ENCODE measurements at places on chromosomes 1 and 21.

GRCh38 chr1:179973198-179974110 is 18.8 kb downstream of the CEP350 start:
- DNase-seq = no peak

GRCh38 chr1:55654171-55654570 is 439.0 kb upstream of the USP24 start:
- no peak for DNase-seq

GRCh38 chr1:200191993-200192392 is 164.5 kb downstream of the NR5A2 start:
- DNase-seq = no peak

DNA sequence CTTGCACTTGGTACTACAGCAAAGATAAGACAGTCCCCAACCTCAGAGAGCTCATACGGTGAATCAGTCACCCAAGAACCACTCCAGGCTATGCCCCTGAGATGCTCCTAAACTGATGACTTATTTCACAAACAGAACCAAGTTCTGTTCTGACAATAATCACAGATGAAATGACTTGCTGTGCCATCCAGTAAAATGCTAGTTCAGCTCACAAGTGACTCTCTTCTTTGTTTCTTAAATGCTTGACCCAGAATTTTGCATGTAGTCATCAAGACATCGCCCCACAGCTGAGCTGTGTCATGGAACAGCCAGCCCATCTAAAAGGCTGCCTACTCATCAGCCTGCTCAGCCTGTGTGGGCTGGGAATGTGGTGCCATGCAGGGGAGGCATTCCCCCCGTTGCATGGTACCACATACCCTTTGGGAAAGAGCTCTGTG is 6.1 kb upstream of the SLC19A2 start:
- no peak for DNase-seq

DNA sequence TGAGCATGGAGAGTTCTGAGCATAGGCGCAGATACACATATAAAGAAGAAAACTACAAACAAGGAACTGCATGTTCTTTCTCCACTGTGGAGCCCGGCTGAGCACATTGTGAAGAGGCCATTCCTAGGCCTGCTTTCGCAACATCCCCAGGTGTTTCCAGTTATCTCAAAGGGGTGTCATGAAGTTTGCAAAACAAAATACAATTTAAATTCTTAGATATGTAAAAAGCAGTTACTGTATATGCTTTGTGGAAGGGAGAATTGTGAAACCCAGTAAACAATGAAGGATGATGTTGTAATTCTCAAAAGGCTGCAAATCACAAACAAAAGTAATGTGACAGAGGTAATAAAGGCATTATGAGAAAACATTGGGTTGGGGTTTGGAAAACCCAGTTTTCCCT is 98.6 kb upstream of the ZNF644 start:
- DNase-seq = no peak

DNA sequence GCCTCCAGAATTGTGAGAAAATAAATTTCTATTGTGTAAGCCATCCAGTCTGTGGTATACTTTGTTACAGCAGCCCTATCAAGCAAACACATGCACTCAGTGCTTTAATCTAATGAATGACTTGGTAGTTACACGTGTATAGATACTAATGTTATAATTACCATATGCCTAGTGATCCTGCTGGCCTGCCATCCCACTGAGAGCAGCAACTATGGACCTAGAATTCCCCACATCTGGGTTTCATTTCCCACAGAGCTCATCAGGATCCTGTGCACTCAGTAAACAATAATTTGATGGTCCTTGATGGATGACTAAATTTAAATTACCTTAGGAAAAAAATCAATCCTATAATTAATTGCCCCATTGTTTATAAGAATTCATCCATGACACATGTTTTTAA is 86.5 kb upstream of the RGS1 start:
- no peak for DNase-seq

GRCh38 chr1:29523576-29523975 is 287.3 kb downstream of the PTPRU start:
- DNase-seq = no peak

DNA sequence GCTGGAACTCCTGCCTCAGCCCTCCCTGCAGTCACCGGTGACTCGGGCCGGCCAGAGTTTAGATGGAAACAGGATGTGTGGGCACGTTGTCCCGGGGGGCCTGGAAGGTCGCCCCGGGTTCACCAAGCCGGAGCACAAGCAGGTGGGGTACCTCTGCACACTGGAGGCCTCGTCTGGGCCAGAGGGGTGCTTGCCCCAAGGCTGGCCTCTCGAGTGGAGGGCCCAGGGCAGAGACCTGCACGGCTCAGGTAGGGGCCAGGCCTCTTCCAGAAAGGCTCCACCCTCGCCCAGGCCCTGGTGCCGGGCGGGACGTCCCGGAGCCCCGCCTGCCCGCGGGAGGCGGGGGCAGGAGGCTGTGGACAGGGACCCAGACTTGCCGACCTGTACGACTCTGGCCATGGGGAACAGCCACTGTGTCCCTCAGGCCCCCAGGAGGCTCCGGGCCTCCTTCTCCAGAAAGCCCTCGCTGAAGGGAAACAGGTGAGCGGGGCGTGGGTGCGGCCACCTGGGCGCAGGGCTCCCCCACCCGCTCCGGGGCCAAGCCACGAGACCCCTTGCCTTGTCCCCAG is at the start of gene PLEKHN1:
TSS of gene PLEKHN1 (plus strand) at position 348 of the 569 bp plus-strand sequence. CDS start at position 398, 50 bp downstream.
- no peak for DNase-seq

- no peak for DNase-seq
Observed at GRCh38 chr1:169879034-169879840, 14.5 kb downstream of the SCYL3 start.

GRCh38 chr1:225762002-225762441 is 15.6 kb upstream of the SRP9 start:
- DNase-seq = no peak

DNA sequence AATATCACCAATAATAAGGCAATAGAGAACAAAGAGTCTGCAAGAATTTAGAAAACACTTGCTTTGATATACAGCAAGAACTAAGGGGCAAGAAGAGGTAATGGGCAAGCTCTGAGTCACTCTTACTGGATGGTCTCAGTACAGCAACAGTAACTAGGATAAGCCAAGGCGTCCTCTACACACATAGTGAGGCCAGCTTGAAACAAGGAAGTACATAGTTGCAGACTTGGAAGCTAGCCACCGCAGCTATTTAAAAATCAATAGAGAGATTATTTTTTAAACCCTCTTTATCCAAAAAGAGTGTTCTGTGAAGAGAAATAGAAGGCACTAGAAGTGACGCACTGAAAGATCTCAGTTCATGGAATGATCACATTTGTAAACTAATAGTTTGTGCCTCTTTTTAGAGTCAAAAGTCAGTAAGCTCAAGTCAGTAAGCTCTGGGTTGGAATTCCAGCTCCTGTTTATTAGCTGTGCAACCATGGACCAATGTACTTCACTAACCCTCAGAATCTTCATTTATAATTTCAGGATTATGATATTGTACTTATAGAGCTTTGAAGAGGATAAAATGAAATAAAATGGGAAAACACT is 118.6 kb downstream of the AKT3 start:
- no peak for DNase-seq

- peak; percentile 47 for DNase-seq
Observed at GRCh38 chr1:111199881-111200801, at the start of gene DENND2D. TSS of gene DENND2D (minus strand) at chr1:111200646. CDS start at chr1:111200459, 187 bp downstream.

DNA sequence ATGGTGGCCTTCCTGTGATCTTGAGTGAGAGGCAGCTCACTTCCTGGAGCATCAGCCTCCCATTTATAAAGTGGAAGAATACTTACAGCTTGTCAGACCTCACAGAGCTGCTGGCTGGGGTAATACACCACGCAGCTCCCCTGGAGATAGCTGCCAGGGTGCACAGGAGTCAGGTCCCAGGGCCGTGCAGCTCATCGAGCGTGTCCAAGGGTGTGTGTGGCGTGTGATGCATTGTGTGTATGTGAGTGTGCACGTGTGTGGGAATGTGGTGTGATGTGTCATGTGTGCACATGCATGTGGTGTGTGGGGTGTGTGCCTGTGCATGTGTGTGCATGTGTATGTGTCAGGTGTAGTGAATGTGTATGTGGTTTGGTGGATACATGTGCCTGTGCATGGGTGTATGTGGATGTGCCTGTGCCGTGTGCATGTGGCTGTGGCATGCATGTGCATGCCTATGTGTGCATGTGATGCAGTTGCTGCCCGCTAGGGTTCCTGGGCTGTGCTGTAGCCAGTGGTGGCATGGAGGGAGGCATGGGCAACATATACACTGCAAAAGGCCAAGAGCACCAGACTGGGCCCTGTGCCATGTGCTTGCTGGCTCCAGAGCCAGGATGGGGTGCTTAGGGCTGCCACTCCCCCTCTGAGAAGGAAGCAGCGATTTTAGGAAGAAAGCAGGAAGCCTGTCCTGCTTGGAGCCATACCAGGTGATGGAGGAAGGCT is 24.6 kb downstream of the WNT3A start:
- no peak for DNase-seq

DNA sequence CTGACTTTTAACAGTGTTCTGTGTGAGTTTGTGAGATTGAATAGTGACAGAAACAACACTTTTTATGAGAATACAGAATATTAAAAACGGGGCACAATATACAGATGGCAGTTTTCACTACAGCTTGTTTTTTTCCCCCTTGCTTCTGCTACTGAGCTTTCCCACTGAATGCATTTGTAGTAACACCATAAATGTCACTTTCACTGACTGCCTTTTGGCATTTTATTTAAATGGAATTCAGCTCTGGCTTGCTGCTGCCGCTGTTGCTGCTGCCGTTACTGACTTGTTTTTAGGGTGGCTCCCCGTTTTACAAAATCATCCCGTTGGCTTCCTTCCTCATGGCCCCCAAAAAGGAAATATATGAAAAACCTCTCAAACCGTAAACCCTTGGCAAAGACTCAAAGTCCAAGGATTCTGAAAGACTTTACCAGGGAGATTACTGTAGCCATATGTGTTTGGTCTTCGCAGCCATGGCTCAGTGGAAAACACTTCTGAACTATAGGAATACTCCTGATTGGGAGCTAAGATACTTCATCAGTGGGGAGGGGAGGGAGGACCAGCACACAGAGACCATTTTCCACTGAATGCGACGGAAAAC is 151.0 kb downstream of the NUF2 start:
- DNase-seq = no peak

GRCh38 chr1:111503585-111504060 is at the start of the genes ADORA3 and TMIGD3:
TSS of gene ADORA3 (minus strand) at chr1:111503633. CDS start at chr1:111503354, 279 bp downstream.
TSS of gene TMIGD3 (minus strand) at chr1:111503633. CDS start at chr1:111503354, 279 bp downstream.
- no peak for DNase-seq

- DNase-seq = no peak
Observed at GRCh38 chr1:44334968-44335367, 20.1 kb downstream of the ERI3 start.

DNA sequence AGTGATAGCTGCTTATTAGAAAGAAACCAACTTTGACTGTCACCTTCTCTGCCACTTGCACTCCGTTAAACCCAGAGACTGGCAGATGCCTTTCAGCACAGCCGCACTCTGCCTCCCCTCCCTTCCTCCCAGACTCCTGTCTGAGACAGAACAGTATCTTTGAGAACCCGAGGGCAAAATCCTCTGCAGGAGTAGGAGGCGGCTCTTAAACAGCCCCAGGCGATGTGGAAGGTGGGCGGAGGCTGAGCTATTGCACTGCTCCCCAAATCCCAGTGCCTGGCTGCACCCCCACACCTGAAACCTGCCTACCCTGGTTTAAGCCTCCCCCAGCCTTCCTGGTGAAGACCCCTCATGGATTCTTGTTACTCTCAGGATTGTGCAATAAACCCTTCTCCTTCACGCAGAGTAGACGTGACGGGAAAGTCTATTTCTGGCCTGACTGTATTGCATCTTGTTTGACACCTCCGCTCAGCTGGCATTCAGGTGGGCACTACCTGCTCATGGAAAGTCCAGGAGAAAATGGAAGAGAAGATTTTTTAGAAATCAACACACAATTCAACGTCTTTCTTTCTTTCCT is 34.4 kb upstream of the IGSF21 start:
- no peak for DNase-seq

GRCh38 chr1:5271264-5271663 is 616.9 kb downstream of the AJAP1 start:
- no peak for DNase-seq
